ENCODE measurements at places on chromosomes 7 and 10.

- peak; percentile 95 for DNase-seq
Measured at GRCh38 chr10:119315128-119316001, 108.0 kb downstream of the GRK5 start.

GRCh38 chr7:17121671-17122070 lies 176.8 kb upstream of the AHR start:
- no peak for DNase-seq

- DNase-seq, result no peak
Measured at GRCh38 chr7:44212581-44213184, 11.9 kb downstream of the YKT6 start.

GRCh38 chr7:95526128-95526738 lies 40.5 kb downstream of the ASB4 start:
- no peak for DNase-seq

- DNase-seq, result no peak
Measured at GRCh38 chr7:1810521-1810920, 140.4 kb downstream of the ELFN1 start.

DNA sequence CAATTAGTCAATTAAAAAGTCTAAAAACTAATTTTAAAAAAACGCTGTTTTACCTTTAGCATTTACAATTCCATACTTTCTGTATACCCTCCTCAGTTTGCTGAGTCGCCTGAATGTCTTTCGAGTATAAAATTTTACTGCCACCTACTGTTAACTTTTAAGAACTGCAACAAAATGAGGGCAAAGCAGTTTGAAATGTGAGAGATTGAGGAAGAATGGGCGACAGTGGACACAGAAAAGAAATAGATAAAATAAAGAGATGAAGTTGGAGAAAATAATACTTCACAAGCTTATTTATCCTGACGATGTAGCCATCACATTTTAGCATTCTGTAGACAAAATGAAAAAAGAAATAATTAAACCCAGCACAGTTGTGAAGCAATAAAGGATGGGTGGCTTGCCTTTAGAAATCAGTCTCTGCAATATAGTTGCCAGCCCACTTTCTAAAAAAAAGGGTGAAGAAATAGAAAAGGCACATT lies 110.8 kb upstream of the PTN start:
- DNase-seq, result peak; percentile 47

DNA sequence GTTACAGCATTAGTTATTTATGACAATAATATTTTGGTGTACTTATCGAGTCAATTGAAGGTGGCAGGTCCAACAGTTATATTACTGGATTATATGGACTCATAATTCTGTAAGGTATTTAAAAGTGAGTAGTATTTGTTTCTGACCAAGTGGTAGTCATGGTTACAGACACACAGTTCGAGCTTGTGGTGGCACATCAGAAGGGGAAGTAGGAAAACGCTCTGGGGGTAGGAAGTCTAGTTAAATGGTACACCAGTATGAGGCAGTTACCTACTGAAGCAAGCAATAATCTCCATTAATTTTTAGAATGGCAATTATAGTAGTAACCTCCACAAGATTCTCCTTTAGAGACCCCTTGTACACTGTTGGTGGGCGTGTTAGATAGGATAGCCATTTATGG lies 541.2 kb downstream of the ETV1 start:
- no peak for DNase-seq

- no peak for DNase-seq
Measured at GRCh38 chr10:104910712-104911111, 269.6 kb downstream of the SORCS3 start.

GRCh38 chr7:26553582-26553981 lies 261.9 kb downstream of the SNX10 start:
- no peak for DNase-seq

- no peak for DNase-seq
Measured at GRCh38 chr7:91355695-91356435, 91.6 kb downstream of the FZD1 start.

DNA sequence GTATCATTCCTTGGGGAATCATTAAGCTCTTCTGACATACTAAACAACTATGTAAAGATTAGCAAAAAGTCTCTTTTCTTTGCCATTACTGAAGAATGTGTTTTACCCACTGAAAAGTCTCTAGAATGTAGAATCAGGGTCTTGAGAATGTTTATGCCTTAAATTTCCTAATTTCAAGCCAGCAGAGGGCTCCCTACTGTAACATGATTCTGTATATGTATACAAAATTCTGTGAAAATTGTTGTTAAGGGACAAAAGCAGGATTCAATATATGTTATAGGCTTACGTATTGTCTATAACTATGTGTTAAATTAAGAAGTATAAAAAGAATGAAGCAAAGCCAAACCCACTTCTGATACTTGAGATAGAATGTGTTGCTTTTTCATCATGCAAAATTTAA lies 296.9 kb upstream of the DGKB start:
- DNase-seq, result no peak

DNA sequence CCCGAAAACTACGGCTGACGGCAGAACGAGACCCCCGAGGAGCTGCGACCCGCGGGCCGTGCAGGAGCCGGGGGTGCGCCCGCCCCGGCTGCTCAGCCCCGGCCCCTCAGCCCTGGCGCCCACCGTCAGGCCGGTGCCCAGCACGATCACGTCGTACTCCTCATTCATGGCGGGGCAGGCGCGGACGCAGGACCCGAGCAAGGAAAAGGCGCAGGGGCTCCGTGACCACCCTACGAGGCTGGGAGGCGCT lies 218 bp downstream of the GDI2 start:
- no peak for DNase-seq

DNA sequence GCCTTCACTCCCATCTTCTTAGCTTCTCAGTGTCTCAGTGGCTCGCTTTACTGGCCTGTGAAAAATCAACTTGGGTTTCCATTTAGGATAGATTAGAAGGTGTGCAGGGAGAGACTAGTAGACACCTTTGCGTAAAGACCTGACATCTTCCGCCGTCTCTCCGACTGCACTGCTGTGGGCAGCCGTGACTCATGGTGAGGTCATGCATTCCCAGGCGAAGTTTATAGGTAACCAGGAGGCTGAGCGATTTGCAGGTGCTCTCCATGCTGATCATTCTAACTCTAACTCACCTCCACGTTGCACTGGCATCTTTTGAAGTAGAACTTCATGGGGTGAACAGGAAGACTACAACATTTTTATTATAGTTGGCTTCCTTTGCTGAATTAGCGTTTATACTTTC lies 68.0 kb upstream of the ZNF438 start:
- DNase-seq, result peak; percentile 51

GRCh38 chr10:117500456-117500855 lies 42.1 kb upstream of the EMX2 start:
- DNase-seq, result no peak

DNA sequence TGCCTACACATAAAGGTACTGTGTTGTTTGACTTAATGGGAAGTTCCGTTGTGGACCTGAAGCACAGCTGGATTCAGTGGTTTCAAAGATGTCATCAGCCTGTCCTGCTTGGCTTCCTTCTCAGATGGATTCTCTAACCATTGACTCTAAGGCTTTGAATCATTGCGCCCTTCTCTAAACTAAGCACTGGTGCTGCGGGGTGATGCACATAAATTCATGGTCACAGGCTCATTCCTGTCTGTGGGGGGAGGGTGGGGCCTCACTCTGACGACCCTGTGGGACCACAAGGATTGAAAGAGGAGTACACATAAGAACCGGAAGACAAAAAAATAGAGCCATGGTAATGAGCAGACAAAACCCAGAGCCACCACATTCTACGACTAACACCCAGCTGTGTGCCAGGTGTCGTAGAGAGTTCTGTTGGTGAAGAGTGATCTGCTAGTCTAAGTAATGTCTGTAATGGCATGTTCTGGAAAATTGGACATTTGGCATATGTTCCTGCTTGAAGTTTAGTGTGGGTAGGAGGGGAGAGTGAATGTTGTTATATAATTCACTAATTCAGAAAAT lies 97.3 kb upstream of the YAE1 start:
- DNase-seq, result no peak

DNA sequence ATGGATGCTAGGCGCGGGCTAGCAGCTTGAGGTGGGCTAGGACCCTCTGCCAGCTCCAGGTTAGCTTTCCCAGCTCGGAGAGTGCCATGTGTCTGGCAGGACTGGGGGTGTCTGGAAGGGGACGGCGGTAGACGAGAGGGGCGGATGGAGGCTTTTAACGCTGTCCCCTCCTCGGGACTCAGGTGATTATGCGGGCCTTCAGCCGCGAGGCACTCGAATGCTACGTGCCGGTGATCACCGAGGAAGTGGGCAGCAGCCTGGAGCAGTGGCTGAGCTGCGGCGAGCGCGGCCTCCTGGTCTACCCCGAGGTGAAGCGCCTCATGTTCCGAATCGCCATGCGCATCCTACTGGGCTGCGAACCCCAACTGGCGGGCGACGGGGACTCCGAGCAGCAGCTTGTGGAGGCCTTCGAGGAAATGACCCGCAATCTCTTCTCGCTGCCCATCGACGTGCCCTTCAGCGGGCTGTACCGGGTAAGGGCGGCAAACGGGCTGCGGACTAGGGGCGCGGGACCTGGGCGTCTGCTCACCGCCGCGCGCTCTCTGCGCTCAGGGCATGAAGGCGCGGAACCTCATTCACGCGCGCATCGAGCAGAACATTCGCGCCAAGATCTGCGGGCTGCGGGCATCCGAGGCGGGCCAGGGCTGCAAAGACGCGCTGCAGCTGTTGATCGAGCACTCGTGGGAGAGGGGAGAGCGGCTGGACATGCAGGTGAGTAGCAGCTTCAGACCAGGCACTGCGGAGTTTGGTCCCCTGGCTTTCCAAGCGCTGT lies 1.1 kb downstream of the CYP26A1 start:
- DNase-seq, result no peak

- no peak for DNase-seq
Measured at GRCh38 chr10:125159486-125159931, 854 bp downstream of the CTBP2 start.

DNA sequence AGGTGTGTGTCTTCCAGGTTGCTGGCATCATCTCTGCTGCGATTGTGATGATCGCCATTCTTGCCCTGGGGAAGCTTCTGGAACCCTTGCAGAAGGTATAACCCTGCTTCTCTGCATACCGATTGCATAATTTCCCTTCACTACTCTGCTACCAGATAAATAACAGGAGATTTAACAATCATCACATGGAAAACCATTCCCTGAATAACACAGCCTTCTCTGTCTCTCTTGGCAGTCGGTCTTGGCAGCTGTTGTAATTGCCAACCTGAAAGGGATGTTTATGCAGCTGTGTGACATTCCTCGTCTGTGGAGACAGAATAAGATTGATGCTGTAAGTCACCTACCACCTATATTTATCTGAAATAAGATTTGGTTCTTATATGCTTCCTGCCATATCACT lies 33.8 kb downstream of the SLC26A4 start:
- no peak for DNase-seq

GRCh38 chr10:124500757-124501156 lies 39.1 kb downstream of the LHPP start:
- DNase-seq, result no peak

DNA sequence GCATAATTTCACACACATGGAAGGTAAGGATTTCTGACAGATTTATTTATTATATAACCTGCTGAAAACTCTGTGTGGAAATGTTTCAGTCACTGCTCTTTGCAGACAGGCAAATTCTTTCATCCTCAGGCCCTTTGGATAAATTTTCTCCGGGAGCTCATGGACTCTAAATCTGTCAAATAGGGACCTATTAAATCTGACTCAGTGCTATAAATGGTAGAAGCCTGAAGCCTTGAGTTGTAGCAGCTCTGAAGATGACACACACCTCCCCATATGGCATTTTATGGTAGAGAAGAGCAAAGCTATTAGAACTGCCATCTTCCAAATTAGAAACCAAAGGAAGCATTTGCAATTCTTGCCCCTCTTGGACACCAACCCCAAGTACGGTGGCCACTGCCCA lies 808.7 kb downstream of the XPNPEP1 start:
- DNase-seq, result no peak

- DNase-seq, result no peak
Measured at GRCh38 chr7:40230101-40230500, 95.3 kb downstream of the SUGCT start.

DNA sequence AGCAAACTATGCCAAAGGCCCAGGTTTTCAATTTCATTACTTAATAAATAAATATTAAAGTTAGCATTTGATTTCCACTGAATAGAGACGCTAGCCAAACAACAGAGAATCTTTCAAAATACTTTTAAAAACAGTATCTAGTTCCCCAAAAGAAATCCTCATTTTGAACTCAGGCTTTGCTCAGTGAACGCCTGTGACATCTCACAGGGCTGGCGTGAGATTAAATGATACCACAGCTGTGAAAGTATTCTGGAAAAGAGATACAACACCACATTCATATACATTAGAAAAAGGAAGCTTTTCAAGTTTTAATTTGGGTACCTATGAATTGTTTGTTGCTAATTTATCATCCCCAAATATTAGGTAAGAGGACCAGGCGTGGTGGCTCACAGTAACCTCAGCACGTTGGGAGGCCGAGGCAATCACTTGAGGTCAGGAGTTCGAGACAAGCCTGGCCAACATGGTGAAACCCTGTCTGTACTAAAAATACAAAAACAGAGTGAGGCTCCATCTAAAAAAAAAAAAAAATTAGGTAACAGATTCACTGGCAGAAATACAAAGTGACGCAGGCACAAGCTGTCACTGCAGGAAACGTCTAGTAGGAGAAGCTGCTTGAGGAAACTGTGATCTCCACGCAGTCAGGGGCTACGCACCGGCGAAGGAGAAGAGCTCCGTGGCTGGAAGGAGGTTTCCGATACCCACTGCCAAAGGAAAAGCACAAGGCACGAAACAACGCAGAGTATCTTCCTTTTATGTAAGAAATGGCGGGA lies 50.0 kb downstream of the AMZ1 start:
- DNase-seq, result no peak

GRCh38 chr10:102234888-102235597 lies 6.3 kb downstream of the PITX3 start:
- DNase-seq, result no peak

- no peak for DNase-seq
Measured at GRCh38 chr7:40165216-40165615, 30.4 kb downstream of the SUGCT start.

GRCh38 chr10:88896994-88897853 lies 17.2 kb downstream of the STAMBPL1 start:
- DNase-seq, result no peak

DNA sequence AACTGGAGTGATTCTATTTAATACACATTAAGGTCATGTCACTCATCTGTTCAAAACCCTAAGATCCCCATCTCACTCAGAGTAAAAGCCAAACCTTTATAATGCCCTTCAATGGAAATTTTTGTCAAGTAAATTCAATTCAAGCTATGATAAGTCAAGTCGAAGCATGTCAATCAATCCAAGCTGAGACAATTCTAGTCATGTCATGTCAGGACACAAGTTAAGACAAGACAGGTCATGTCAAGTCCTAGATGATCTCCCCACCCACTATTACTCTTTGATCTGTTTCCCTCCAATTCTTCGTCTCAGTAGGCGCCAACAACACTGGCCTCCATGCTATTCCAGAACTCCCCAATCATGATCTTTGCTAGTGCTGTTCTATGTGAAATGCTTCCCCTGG lies 141.4 kb downstream of the MAGI2 start:
- no peak for DNase-seq

- no peak for DNase-seq
Measured at GRCh38 chr10:119454316-119454715, 88.2 kb downstream of the RGS10 start.

GRCh38 chr10:78552261-78552811 lies 516.4 kb upstream of the ZMIZ1 start:
- DNase-seq, result no peak
